ENCODE measurements at places on chromosomes 2 and 18. TPM values are rescaled to one million over a fixed set of nuclear protein-coding genes. Genes with fewer than 3 reads are reported as not detected.

Gene SKA1
- total RNA-seq = 0.38 TPM

Gene ZBTB7C
- total RNA-seq = 3.2 TPM

Gene SH3RF3
- 8.0 TPM for total RNA-seq

Gene SERPINB4
- total RNA-seq = not detected

Gene FOXD4L1
- total RNA-seq = not detected

Gene UPP2
- total RNA-seq = not detected

Measured in Right ventricle myocardium inferior (tissue), 1 donor.